ENCODE measurements at places on chromosomes 3 and 15. TPM values are rescaled to one million over a fixed set of nuclear protein-coding genes. Genes with fewer than 3 reads are reported as not detected.

DNA sequence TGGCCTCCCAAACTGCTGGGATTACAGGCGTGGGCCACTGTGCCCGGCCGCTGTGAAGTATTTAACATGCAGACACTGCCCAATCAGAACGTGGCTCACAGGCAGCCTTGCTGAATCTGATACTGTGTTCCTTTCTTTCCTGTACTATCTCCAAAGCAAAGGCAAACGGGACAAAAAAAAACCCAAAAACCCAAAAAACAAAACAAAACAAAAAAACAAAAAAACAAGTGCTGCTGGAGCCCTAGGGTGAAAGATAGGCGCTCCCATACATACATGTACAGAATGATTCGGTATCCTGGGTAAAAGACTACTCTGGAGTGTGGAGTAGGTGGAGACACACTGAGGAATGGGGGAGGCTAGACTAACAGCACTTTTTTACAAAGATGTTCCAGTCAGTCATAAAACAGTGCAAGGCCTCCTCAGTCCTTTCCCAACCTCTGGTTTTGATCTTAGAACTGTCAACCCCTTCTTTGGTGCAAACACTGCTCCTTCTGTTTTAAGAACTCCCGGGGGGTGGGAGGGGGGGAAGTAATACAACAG lies 7.7 kb upstream of the MAP1A start:
- no peaks in the 10 kb centered on the region for H3K36me3 ChIP-seq
- no peak for DNase-seq
- peak overlapping the region; percentile 81 for H3K27ac ChIP-seq
- H3K4me1 ChIP-seq: peaks cover 17% of the 10 kb centered on the region
- H3K27me3 ChIP-seq: peaks cover 7% of the 10 kb centered on the region

GRCh38 chr3:107958146-107958545 lies 132.7 kb downstream of the CD47 start:
- peaks cover 5% of the 10 kb centered on the region for H3K4me1 ChIP-seq
- no peak overlapping the region for H3K4me3 ChIP-seq
- H3K36me3 ChIP-seq: no peaks in the 10 kb centered on the region
- H3K27ac ChIP-seq: peak overlapping the region; percentile 68

- H3K36me3 ChIP-seq: no peaks in the 10 kb centered on the region
- peaks cover 7% of the 10 kb centered on the region for H3K4me1 ChIP-seq
- no peaks in the 10 kb centered on the region for H3K27me3 ChIP-seq
- no peak overlapping the region for H3K4me3 ChIP-seq
Measured at GRCh38 chr3:154970797-154971196, 109.3 kb upstream of the MME start.

DNA sequence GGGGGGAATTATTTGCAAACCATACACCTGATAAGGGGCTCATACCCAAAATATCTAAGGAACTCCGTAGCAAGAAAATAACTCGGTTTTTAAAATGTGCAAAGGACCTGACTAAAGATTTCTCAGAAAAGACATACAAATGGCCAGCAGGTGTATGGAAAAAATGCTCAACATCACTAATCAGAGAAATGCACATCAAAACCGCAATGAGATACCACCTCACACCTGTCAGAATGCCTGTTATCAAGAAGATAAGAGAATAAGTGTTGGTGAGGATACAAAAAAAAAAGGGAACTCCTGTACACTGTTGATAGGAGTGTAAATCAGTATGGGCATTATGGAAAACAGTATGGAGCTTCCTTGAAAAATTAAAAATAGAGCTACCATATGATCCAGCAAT lies 89.4 kb downstream of the C3orf70 start:
- no peak overlapping the region for H3K27ac ChIP-seq
- H3K4me3 ChIP-seq: no peak overlapping the region
- no peaks in the 10 kb centered on the region for H3K4me1 ChIP-seq
- peaks cover 12% of the 10 kb centered on the region for H3K27me3 ChIP-seq

ZBTB20 gene
- total RNA-seq: 4.1 TPM

DNA sequence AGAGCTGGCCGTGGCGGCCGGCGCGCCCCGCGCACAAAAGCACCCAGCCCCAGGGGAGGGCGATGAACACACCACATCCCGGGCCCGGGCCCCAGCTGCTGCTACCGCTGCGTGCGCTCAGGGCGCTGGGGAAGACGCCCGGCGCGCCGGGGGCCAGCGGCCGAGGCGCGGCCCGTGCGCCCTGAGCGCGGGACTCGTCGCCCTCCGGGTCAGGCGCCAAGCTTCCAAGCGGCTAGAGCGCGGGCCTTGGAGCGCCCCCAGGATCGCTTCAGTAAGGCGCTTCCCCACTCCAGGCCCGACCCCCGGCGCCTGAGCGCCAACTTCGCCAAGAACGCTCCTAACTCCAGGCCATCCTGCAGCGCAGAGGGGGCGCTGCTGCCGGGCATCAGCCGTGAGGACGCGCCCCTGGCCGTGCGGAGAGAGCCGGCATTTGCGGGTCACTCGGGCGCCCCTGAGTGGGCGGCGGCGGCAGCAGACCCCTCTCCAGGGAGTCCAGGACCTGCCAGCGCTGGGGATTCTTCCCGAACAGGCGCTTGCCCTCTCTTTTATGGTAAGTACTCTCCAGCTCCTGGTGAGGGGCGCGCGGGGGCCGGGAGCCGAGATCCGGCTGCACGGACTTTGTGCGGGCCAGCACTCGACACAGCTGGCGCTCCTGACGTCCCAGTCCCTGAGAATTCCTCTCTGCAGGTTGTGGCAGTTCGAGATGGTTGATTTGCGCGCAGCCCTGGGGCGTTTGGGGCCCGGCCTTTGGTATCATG lies 475 bp downstream of the SPSB4 start:
- no peak for DNase-seq
- peak overlapping the region; percentile 65 for H3K4me3 ChIP-seq
- H3K27me3 ChIP-seq: peaks cover 17% of the 10 kb centered on the region
- peaks cover 13% of the 10 kb centered on the region for H3K4me1 ChIP-seq
- no peak overlapping the region for H3K27ac ChIP-seq

DNA sequence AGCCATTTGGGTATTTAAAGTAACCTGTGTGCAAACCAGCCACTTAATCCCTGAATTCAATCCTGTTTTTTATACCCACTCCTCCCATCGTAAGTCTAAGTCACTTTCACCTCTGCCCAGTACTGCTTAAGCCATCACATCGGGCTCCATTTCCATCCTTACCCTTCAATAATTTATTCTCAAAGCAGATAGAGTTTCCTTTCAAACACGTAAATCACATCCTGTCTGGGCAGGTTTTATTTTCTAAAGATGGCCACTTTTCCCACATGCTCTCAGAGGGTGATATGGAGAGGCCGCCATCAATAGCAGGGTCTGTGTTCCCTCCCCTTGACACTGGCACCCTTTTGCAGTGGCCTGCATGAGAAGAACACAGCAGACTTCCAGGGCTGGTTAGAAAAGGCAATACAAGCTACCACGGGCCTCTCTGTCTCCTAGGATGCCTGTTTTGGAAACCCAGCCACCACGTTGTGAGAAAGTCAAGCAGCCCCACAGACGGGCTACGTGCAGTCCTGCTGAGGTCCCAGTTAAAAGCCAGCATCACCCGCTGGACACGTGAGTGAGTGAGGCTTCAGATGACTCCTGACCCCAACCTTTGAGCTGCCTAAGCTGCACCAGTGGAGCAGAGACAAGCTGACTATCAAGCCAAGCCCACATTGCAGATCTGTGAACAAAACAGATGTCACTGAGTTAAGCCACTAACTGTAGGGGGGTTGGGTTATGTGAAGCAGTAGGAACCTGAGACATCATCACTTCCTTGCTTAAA lies 241.8 kb upstream of the SLCO3A1 start:
- H3K4me3 ChIP-seq: no peak overlapping the region
- no peaks in the 10 kb centered on the region for H3K4me1 ChIP-seq
- H3K27me3 ChIP-seq: no peaks in the 10 kb centered on the region
- H3K27ac ChIP-seq: no peak overlapping the region
- H3K36me3 ChIP-seq: no peaks in the 10 kb centered on the region
- DNase-seq: no peak

CTXN2 gene
- not detected for total RNA-seq

DUOXA2 gene
- 20.6 TPM for total RNA-seq

- H3K4me3 ChIP-seq: no peak overlapping the region
- no peaks in the 10 kb centered on the region for H3K36me3 ChIP-seq
- no peak overlapping the region for H3K27ac ChIP-seq
- H3K4me1 ChIP-seq: no peaks in the 10 kb centered on the region
- no peaks in the 10 kb centered on the region for H3K27me3 ChIP-seq
Measured at GRCh38 chr3:162141272-162141791, 644.7 kb downstream of the OTOL1 start.

GRCh38 chr3:175932586-175932985 lies 1073.5 kb downstream of the NAALADL2 start:
- no peaks in the 10 kb centered on the region for H3K36me3 ChIP-seq
- DNase-seq: no peak
- no peaks in the 10 kb centered on the region for H3K4me1 ChIP-seq
- H3K27ac ChIP-seq: no peak overlapping the region

DNA sequence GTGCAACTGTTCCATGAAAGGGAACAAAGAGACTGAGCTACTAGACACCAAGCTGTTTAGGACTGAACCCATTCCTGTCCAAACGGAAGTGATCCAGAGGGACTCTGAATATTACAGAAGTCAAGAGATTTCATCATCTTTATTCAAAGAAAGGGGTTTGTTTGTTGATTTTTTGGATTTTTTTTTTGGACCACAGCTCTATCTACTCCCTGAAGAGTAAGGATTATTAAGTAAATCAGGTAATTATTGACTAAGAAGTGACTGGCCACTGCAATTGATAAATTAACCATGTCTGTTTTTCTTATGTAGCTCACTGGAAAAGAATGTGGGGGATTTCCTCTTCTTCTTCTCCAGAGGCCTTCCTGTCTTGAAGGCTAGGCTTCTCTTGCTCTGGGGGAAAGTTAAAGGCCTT lies 146.6 kb upstream of the TPM1 start:
- H3K36me3 ChIP-seq: no peaks in the 10 kb centered on the region
- no peak overlapping the region for H3K4me3 ChIP-seq
- DNase-seq: no peak
- no peaks in the 10 kb centered on the region for H3K27me3 ChIP-seq

BDH1 gene
- total RNA-seq: 59.0 TPM

GRCh38 chr3:134824791-134825190 lies 29.7 kb downstream of the EPHB1 start:
- H3K4me3 ChIP-seq: no peak overlapping the region
- no peak for DNase-seq
- H3K4me1 ChIP-seq: no peaks in the 10 kb centered on the region
- no peaks in the 10 kb centered on the region for H3K27me3 ChIP-seq
- H3K36me3 ChIP-seq: no peaks in the 10 kb centered on the region
- no peak overlapping the region for H3K27ac ChIP-seq
